ENCODE measurements at places on chromosomes 5 and 9.
A peak's percentile ranks its signal among the peaks of the same experiment; 100 is the strongest.

DNA sequence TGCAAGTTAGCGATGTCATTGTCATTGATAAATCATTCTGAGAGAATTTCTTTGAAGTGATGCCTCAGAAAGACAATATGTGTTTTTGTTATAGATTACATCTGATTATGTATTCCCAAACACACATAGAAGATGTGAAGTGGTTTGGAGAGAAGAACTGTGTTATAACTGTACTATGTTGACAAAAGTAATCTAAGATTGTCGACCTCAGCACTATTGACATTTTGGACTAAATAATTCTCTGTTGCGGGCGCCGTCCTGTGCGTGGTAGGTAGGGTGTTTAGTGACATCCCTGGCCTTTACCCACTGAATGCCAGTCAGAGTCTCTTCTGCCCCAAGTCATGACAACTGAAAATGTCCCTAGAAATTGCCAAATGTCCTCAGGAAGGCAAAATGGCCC is 77.8 kb downstream of the CFAP90 start:
- DNase-seq: no peak

DNA sequence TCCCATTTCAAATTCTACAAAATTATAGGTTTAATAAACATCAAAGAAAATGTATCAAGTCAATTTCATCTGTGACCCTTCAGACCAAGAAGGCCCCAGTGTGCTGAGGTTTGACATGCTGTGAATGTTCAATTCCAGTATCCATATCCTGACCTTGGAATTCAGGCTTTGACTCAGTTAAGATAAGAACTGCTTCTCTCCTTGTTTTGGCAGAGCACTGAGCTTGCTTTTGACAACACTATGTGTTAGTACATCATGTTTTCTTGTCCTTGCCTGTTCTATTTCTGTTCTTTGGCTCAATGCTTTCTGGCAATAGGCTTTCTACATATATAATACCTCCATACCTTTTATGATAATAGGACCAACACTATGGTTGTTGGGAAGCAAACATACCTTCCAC is 105.6 kb downstream of the PLCXD3 start:
- no peak for DNase-seq

- DNase-seq: no peak
Observed at GRCh38 chr5:94181895-94182294, 436.5 kb downstream of the KIAA0825 start.

DNA sequence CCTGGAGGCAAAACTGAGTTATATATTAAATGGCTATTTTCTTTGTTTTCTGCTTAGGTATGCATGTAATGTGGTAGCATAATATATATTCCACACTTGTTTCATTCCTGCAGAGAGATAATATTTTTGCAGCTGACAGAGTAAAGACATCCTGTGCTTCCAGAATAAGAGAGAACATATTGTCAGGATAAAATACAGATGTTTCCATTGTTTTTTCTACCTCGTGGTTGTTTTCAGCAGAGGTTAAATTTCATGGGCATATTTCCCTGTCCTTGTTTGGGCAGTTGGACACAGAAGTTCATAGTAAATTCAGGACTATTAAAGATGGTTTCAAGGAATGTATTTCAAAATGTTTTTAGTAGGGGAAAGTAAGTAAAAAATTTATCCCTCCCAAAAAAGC is 47.6 kb upstream of the MEGF10 start:
- DNase-seq: no peak

GRCh38 chr5:151608522-151608921 is 17.4 kb upstream of the FAT2 start:
- no peak for DNase-seq

GRCh38 chr5:3382782-3383181 is 212.8 kb upstream of the IRX1 start:
- DNase-seq: no peak

DNA sequence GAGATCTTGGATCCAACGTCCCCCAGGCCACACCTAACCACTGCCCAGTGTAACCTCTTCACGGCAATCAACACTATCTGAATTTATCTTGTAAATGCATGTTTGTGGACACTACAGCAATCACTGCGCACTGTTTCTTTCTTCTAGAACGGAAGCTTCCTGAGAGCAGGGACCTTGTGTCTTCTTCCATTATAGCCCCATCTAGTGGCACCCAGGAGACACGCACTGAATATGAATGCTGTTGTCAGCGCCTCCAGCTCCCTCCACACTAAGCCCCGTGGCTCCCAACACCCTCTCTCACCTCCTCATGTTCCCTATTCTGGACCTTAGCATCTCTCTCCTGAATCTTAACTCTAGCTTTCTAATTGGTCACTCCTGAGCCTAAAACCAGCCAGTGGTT is 72.7 kb downstream of the SMIM23 start:
- DNase-seq: peak; percentile 24

GRCh38 chr9:88820055-88820454 is 171.2 kb upstream of the S1PR3 start:
- DNase-seq: no peak

- no peak for DNase-seq
Observed at GRCh38 chr5:60700416-60700757, 421 bp upstream of the DEPDC1B start.

DNA sequence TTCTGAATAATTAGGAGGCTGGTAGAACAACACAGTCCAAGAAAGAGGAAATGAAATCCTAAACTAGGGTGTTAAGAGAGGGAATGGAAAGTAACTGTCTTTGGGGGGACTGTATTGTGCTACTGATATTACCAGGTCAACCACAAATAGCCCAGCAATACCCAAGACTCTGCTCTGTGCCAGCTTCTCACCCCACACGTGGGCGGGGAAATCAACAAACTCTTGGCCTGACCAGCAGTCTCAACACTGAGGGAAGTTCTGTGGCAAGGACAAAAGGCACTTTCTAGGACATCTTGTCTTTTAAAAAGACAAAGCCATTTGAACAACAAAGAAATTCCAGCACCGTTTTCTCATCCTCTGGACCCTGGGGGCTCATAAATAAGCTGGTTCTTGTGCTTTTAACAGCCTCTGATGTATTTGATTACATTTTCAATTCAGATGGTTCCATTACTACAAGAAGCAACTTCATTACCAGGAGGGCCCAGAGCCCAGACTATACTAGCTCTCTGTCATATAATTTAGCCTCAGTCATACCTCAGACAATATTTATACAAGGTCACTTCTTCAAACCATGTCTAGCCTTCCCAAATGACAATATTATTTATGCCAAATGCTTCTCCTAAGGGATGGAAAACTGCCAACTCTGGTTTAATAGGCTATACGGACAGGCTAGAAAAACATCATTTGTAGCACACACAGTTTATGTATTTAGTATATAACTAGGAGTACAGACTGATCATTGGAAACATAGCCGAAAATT is 297.8 kb downstream of the CWC27 start:
- no peak for DNase-seq

GRCh38 chr5:98076501-98076900 is 697.0 kb upstream of the RGMB start:
- no peak for DNase-seq

- DNase-seq: no peak
Observed at GRCh38 chr5:62206150-62206829, 99.7 kb upstream of the KIF2A start.

- no peak for DNase-seq
Observed at GRCh38 chr9:127336506-127337352, 60.2 kb upstream of the SLC2A8 start.

DNA sequence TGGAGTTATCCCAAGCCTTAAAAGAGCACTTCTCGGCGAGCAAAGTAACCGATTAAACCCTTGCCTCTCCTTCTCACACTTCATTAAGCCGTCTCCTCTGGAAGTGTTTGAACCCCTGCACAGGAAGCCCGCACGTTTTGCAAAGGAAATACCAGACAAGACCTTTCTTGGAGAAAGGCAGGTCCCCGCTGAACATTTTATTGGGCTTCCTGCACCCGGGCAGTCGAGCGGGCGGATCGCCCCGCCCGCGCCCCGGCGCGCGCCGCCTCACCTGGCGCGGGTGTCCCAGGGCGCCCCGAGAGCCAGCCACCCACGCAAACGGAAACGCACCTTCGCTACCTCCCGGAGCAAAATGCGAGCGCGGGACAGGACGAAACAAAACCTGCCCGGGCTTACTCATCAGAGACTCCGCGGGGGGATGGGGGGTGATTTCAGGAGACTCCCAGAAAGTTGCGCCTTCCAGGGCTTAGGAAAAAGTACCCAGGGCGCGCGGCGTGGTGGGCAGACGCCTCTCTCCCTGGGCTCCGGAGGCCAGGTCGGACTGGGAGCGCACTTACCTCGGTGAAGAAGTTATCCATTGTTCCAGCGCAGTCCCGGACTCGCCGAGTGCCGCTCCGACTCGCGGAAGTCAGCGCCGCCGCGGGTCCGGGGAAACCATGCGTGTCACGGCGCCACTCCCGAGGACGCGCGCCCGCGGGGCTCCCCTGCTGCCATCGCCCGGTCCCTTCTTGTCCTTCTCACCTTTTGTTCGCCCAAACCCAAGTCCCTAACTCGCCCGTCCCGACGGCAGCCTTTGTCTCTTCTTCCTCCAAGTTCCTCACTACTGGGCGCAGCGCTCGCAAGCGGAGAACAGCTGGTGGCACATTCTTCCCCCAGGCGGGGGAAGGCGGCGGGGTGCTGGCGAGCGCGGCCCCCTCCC is 598 bp downstream of the MYO10 start:
- peak; percentile 48 for DNase-seq

DNA sequence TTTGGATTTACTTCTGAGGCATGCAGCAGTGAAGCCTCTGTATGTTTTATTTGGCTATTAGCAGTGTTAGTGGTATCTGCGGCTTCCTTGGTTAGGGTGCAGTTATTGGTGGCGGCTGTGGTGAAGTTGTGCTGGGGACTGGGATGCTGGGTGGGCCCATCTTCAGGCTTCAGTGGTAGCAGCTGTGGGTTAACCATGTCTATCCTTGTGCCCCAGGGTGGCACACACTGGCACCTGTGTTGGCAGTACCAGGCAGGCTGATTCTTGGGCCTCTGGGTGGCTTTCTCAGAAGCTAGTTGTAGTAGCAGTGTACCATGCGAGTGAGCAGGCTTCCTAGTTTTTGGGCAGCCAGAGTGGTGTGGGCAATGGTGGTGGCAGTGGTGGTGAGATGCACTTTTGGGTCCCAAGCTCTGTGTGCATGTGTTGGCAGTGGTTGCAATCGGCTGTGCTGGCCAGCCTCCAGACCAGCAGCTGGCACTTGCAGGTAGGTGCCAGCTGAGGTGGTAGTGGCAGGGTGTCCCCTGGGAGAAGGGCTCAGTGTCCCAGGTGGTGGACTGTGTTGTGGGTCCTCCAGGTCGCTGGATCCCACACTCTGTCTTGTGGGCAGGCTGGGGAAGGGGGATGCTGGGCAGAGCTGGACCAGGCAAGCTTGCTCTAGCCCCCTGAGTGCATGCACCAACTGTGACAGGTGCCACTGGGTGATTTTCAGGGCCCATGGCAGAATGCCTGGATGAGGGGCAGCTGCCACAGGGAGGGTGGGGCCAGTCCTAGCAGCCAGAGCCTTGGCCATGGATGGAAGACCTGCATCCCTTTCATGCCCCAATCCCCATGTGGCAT is 13.6 kb downstream of the AHRR start:
- DNase-seq: no peak

- no peak for DNase-seq
Observed at GRCh38 chr5:91302958-91303357, 80.2 kb downstream of the ARRDC3 start.

DNA sequence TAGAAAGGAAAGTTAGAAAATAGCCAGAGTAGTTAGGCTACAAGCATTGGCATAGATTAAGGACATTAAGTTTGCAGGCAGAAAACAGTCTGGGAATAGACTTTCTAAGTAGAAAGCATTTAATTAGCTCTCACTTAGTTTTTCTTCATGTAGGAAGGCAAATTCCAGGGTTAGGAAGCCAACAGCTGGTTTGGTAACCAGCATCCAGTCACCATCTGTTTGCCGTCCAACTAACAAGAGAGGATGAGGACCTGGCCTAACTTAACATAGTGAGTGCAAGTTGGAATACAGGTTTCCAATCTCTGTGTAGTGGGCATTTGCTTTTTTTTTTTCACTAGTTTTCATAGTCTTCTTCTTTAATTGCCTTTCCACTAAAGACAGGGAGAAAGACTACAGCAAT is 121.7 kb upstream of the NR3C1 start:
- no peak for DNase-seq

GRCh38 chr5:175079707-175080106 is 355.3 kb downstream of the MSX2 start:
- no peak for DNase-seq

- DNase-seq: no peak
Observed at GRCh38 chr5:93967923-93968322, 226.5 kb upstream of the POU5F2 start.
